Stimulated activated CD4-positive, alpha-beta T cell treated with anti-CD3 and anti-CD28 coated beads, TNF-alpha, amount 100 ng/mL, for 24 hours (primary cell): ENCODE measurements at places on chromosomes 2 and 18.

GRCh38 chr2:234463626-234464290, 33.1 kb downstream of the ARL4C start:
- DNase-seq = peak; percentile 65

GRCh38 chr2:67256892-67257291, 140.2 kb upstream of the ETAA1 start:
- DNase-seq = no peak

DNA sequence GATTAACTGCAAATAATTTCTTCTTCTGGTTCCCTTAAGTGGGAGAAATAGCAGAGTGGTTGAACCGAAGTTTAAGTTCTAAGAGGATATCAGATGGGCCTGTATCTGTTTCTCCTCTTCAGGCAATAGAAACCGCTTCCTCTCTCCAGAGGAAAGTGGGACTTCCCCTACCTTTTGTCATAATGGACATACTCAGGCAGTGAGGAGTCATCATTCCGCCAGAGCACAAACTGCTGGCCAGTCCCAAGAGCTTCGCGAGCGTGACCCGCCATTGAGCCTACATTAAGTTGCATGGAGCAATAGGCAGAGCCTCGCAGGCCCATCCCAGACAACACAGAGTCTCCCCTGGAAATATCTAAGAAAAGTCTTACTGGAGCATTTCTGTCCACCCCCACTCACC, 158.9 kb downstream of the LDLRAD4 start:
- no peak for DNase-seq

- DNase-seq = no peak
These were observed 13.9 kb downstream of the ADAM23 start for GRCh38 chr2:206457188-206457634.

DNA sequence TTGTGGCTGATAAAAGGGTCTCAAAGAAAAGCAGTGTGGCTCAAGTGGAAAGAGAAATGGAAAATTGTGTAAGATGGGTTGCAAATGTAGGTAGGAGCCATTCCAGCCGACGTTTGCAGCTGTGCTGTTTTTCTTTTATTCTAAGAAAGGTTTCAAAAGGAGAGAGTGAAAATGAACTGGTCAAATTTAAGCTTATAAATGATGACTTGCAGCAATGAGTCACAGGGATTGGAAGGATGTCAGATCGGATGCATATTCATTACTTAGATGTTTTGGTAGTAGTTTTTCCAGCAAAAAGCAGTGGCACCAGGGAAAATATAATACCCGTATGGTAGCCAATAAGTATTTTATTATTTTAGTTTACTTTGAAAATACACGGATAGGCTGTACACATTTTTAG, 79.1 kb downstream of the LRRTM4 start:
- DNase-seq = no peak

DNA sequence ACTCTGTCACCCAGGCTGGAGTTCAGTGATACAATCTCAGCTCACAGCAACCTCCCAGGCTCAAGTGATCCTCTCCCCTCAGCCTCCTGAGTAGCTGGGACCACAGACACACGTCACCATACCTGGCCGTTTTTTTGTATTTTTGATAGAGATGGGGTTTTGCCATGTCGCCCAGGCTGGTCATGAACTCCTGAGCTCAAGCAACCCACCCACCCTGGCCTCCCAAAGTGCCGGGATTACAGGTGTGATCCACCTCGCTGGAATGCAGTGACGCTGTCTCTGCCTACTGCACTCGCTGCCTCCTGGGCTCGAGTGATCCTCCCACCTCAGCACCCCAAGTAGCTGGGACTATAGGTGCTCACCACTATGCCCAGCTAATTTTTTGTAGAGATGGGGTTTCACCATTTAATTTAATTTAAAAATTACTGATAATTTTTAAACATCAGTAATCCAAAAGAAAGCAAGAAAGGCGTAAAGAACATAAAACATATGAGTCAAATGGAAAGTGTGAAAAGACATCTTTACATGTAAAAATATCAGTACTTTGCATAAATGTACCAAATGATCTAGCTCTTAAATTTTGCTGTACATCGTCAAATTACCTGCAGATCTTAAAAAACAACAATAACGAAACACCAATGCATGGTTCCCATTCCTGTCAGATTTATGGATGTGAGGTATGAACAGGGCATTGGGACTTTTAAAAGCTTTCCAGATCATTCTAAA, 2.8 kb upstream of the ZNF236 start:
- no peak for DNase-seq

DNA sequence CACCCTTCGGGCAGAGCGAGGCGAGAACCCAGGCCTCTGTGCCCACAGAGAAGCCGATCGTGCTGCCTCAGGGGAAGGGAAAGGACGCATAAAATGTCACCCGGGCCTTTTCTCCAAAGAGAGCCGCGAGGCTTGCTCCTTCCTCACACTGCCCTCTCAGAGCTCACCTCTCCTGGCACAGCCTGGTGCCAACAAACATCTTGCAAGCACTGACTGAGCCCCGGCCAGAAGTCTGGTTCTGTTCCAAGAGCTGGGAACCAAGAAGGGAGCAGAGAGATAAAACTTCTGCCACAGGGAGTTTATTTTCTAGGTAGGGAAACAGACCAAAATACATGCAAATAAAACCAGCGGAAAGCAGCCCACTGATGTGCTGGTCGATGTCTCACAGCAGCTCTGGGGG, 13.6 kb upstream of the ADI1 start:
- DNase-seq = no peak
